Eye (tissue), 1 donor: ENCODE measurements at places on chromosomes 11 and 22.

DNA sequence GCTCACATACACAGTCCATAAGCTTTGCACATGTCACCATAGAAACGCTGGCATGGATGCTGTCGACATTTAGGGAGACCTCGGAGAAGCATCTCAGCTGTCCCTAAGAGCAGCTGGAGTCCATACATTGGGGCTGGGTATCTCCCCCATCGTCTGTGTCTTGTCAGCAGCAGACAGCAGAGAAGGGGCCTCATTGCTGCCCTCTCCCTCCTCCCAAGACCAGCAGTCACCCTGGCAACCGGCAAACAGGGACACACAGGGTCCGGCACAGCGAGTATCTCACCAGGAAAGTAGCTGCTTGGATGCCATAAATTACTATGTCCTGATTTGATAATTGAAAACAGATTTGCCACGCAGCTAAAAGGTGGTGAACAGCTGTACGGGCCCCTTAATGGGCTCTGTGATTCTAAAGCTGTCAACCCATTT, 84.4 kb downstream of the CD44 start:
- peak; percentile 94 for DNase-seq

DNA sequence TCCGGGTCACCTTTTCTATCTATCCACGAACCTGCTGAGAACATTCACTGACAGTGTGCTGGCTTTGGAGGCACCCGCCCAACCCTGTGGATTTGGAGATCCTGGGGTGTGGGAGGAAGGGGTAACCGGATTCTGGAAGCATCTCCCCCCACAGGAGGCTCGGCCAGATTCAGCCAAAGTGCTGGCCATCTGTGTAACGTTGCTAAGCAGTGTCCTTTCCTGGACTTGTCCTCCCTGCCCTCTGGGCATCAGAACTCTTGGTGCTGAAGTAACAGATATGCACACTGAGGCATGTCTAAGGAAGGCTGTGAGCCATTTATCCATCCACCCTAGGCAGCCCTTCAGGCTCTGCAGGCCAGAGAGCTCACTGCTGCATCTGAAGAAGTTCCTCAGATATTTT, 85.7 kb downstream of the SNX19 start:
- DNase-seq, result peak; percentile 54

- no peak for DNase-seq
Measured at GRCh38 chr22:17907748-17908051, 116.7 kb downstream of the MICAL3 start.

GRCh38 chr11:114183044-114183511, 113.1 kb upstream of the NNMT start:
- no peak for DNase-seq

DNA sequence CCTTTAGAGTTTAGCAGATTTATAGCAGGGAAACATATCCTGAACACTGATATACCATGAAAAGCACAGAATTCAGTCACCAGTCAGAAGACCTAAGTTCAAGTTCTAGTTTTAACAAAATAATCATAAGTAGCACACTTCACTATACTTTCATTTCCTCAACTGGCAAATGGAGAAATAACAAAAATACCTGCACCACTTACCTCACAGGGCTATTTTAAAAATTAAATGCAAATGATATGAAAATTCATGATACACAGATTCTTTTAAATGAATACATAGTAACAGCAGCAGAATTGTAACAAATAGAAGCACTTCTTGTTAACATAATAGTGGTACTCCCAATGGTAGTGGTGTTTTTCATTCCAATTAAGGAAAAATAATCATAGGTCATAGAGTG, 139.0 kb downstream of the FCHSD2 start:
- DNase-seq, result no peak

DNA sequence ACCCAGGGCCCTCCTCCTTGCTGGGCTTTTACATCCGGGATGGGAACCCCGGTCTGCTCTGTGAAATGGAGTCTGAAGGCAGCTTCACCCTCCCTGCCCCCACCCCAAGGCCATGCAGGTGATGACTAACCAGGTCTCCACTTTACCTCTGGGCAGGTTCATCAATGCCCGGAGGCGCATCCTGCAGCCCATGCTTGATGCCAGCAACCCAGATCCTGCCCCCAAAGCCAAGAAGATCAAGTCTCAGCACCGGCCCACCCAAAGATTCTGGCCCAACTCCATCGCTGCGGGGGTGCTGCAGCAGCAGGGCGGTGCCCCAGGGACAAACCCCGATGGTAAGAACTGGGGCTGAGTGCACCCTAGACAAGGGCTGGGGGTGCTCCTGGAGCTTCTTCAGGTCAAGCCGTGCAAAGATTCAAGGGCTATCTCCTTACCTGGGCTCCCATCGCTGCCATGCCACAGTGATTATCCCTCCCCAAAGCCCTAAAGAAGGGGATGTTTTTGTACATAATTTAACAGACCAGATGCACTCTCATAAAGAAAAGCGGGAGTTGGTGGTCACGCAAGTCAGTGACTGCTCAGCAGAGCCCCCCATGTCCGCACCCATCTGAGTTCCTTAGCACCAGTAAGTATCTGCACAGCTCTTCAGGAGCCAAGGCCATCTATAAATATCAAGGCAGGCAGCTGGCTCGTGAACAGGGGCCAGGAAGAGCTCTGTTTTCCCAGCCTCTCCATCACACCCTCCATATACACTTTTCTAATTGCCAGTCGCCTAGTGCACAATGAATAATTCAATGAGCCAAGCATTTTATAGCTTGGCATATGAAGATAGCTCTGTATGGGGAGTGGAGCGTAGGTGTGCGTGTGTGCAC, 66.0 kb downstream of the FEZ1 start:
- no peak for DNase-seq

DNA sequence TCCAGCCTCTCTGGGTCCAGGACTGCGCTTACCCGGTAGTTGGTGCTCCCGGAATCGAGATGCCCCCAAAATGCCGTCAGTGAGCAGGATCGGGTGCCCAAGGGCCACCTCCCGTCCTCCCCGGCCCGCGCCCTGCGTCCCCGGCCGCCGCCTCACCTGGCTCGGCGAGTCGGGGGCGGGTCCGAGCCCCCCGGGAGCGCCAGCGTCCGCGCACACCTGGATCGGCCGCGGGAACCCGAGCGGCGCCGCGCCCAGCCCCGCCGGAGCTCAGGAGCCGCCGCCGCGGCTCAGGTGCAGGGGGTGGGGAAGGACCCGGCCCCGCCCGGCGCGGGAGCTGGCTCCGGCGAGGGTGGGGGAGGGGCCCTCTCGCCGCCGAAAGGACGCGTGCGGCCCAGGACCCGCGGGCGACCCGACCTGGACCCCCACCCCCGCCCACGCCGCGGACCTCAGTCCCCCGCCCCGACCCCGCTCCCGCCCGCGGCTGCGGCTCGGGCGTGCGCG, at the start of gene SHANK2:
Gene SHANK2 (minus strand): TSS at position 309 of the 501 bp plus-strand sequence. CDS start 105,251 bp downstream, outside the sequence.
- DNase-seq, result no peak

DNA sequence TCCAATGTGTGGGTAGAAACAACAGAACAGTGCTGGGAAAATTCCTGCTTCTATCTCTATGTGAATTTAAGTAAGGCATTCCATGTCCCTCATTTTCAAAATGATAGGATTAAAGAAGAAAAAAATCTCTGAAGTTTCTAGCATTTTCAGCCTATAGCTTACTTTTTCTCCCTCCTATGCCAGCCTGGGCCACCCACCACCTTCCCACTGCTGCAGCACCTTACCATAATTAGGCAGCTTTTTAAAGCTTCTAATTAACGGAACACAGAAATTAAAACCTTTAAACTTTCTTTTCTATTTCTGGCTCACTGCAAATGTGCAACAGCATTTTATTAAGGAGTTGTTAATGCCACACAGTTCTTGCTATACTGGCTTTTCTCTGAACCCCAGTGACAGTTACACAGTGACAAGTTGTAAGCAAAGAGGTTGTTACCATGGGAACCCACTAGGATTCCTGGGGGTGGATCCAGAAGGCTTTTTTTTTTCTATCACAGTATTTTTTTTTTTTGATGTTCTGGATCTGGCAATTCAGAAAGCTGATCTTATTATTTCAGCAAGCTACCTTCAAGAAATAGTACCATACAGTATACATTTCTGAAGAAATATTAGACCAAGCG, 20.2 kb downstream of the CELF1 start:
- peak; percentile 69 for DNase-seq

DNA sequence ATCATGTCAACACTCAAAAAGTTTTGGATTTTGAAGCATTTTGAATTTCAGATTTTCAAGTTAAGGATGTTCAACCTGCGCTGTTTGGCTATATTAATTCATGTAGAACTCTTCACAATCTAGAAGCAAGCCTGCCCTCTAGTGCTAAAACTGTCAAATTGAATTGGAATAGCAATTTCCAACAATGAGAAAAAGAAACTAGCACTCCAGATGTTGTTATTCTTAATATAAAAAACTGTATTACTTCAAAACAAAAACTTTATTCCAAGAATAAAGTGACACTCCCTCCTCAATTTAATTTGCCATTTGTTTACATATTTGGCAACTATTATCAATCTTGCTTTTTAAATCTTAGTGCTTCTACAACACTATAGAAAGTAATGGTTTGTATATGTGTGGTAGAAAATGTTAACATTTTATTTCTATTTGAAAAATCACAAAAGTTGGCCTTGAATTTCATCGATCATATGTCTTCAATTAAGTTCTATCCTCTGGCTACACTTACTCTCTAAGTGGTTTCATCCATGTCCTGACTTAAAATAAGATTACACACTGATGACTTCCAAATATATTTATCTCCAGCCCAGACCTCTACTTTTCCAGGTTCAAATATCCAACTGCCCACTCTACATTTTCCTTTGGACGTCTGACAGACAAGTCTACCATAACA, 36.6 kb downstream of the DCUN1D5 start:
- peak; percentile 68 for DNase-seq

GRCh38 chr11:131600628-131601027, 230.2 kb downstream of the NTM start:
- DNase-seq, result peak; percentile 59

- no peak for DNase-seq
Measured at GRCh38 chr22:49037701-49038245, 789.9 kb downstream of the BRD1 start.

DNA sequence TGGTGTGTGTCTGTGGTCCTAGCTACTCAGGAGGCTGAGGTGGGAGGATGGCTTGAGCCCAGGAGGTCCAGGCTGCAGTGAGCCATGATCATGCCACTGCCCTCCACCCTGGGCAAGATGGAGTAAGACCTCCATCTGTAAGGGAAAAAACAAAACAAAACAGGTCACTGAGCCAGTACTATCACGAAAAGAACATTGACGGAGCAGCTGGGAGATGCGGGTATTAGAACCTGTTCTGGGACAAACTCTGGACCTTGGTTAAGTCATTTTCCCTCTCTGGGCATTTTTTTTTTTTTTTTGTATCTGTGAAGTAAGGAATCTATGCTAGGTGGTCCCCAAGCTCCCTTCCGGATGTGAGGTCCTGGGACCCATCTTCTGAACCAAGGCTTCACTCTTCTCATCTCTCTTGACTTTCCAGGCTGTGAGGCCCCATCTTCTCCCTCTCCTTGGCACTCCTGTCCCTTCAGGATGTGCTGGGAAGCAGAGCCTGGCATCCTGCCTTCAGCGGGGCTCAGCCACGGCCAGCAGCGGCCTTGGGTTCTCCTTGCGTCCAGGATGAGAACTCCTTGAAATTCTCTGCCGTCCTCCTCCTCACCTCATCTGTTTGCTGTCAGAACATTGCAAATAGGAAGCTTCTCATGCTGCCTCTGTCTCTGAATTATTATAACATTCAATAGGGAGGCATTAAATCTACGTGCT, 130.8 kb downstream of the GRIK4 start:
- DNase-seq, result no peak

DNA sequence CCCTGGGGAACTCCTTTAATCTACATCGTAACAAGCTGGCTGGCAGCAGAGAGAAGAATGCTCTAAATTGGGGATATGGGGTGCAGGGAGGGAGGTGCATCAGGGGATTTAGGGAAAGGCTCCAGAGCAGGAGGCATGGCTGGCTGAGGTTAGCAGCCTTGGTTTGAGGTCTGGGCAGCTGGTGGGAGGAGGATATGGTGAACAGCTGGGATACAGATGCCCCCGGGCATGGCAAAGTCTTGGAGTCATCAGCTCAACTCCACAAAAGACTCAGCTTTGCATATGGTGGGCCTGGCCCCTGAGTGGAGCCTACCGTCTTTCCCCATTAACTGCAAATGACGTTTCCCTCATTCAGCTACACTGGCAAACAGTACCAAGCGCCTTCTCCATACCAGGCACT, 5.4 kb downstream of the FAM83F start:
- no peak for DNase-seq
